ENCODE measurements at places on chromosomes 4 and X.
A peak's percentile ranks its signal among the peaks of the same experiment; 100 is the strongest.

GRCh38 chr4:113534711-113535110 is 226.8 kb downstream of the CAMK2D start:
- DNase-seq = peak; percentile 54

DNA sequence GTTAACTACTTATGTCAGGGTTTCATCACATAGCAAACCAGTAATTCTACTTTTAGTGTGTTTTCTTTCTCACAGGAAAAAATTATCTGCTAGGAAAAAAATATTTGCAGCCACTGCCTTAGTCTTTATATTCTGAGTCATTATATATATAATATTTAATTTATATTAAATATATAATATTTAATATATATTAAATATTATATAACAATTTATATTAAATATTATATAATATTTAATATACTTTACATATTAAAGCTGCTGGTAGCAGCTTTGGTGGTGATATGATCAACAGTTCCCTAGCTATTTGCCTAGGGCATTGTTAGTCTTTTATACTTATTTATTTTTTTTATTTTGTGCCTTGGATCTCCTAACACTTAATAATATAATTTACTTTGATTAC is 381.6 kb downstream of the STIM2 start:
- DNase-seq = no peak

- DNase-seq = no peak
These were observed 7.1 kb downstream of the FAM13A start for GRCh38 chr4:89049853-89050252.

DNA sequence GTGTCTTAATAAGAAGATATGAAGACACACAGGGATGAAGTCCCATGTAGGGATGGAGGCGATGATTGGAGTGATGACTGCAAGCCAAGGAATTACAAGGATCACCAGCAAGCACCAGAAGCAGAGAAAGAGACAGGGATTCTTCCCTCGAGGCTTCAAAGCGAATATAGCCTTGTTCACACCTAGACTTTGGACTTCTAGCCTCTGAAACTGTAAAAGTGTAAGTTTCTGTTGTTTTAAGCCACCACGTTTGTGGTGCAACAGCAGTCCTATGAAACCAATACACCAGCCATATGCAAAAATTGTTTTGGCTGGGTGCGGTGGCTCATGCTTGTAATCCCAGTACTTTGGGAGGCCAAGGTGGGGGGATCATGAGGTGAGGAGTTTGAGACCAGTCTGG is 9.8 kb upstream of the PDS5A start:
- DNase-seq = no peak

- peak; percentile 42 for DNase-seq
These were observed 72.6 kb downstream of the TMEM131L start for GRCh38 chr4:153538487-153539357.

DNA sequence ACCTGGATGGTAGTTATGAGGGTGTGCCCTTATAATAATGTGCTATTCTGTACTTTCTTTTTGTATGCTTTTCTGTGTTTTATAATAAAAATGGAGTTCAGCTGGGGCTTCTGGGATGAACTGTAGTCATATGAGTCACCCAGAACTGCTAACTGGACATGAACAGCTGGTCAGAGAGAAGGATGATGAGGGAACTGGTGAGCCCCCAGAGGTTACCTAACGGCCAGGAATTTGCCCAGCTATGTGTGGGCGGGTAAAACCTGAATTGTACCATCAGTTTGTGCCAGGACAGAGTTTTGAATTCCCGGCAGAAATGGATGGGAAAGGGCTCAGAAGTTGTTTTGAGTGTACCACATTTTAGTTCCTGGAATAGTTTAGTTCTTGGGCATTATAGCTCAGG is 138.0 kb upstream of the USP9X start:
- peak; percentile 14 for DNase-seq

DNA sequence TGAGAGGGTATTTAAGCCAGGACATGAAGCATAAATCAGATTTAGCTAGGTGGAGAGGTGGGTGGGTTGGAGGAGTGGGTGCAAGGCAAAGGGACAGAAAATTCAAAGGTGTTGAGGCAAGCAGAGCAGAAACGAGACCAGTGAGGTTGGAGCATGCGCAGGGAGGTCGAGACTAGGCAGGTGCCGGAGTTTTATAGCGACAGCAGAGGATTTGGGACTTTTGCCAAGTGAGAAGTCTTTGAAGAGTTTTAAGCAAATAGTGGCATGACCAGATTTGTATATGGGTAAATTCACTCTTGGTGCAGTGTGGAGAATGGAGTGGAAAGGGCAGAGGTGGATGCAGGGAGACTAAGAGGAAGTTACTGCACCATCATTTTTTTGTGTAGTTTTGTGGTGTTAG is 107.0 kb upstream of the TLR2 start:
- DNase-seq = no peak

DNA sequence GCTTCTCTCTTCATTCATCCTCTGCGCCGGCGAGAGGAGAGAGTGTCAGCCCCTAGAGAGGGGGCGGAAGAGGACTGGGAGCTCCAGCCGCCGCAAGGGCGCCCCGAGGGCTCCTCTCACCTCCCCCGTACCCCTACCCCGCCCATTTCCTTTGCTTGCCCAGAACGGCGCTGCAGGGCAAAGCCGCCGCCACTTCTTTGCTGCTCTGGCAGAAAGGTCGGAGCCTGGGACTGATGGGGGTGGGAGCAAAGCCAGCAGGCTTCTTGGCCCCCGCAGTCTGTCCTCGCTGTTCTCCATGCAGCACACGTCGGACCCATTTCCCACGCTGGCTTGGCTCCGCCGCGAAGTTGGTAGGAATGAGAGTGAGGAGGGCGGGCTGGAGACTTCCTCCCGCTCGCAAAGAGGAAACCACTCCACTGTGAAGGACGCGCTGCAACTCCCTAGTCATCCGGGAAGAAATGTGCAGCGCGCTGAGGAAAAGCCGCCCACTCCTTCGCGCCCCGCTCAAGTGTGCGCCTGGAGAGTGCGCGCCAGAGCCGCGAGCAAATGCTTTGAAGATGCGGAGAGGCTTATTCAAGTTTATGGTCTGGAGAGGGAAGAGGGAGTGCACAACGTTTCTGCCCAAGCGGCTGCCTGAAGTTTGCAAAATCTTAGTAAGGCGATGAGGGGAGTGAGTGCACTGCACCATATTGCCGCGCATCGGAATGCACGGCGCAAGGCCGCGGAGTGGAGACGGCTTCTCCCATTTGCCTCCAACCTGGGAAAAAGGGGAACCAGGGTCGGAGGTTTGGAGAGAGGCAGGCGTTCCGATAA is 2.8 kb upstream of the PCDH7 start:
- peak; percentile 64 for DNase-seq

GRCh38 chrX:26254436-26254835 is 38.5 kb downstream of the MAGEB5 start:
- DNase-seq = no peak

- no peak for DNase-seq
These were observed 737.2 kb upstream of the SLIT2 start for GRCh38 chr4:19514276-19515070.

GRCh38 chr4:142284402-142285221 is 561.5 kb downstream of the INPP4B start:
- no peak for DNase-seq

DNA sequence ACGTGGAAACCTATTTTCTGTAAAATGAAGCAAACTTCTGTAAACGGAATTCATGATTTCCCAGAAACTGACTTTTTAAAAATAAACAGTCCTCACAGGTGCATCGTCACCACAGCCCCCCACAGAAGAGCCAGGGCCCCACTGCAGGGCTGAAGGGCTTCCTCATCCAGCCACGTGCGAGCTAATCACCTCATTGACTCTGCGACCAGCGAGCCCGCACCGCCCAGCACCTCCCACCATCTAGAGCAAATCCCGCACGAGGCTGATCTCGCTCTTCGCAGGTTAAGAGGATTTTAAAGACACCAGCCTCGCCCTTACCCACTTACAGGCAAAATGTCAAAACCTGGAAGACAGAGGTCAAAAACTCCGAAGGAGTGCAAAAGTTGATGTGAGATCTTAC is 14.8 kb downstream of the PPP2R3B start:
- DNase-seq = no peak

DNA sequence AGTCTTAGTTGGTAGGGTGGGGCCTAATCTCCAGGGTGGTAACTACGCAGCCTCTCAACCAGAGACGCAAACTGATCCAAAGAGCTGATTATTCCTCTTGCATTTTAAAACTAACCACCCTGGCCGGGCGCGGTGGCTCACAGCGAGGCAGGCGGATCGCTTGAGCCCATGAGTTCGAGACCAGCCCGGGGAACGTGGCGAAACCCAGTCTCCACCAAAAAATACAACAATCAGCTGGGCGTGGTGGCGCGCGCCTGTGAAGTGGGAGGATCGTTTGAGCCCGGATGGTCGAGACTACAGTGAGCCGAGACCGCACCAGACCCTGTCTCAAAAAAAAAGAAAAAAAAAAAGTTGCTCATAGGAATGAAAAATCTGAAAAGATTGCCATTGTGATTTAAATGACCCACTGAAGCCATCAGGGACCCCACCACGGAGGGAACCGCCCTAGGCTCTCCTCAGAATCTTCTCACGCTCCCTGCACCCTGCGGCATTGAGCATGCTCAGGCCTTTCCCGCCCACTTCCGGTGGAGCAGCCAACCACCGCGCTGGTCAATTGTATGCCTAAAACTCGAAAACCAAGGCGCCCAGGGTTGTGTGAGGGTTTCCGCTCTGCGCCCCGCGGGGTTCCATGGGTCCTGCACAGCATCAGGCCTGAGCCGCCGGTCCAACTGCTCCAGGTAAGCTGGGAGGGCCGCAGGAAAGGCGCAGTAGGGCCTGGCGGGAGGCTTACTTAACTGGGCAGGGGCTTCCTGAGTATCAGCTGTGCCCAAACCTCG is at the start of gene TRIM60:
Gene TRIM60, plus strand, starts transcription at position 564 of the 776 bp plus-strand sequence. CDS start 8,074 bp downstream, outside the sequence.
- no peak for DNase-seq

DNA sequence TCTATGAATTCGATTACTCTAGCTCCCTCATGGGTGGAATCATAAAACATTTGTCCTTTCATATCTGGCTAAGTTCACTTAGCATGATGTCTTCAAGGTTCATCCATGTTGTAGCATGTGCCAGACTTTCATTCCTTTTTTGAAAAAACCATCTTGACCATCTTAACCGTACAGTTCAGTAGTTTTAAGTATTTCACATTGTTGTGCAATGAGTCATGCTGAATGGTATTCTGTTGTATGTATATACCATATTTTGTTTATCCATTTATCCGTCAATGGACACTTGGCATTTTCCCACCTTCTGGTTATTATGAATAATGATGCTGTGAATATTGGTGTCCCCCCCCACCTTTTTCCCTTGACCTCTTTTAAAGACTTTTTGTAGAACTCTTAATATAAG is 72.4 kb upstream of the TLR2 start:
- DNase-seq = peak; percentile 59

DNA sequence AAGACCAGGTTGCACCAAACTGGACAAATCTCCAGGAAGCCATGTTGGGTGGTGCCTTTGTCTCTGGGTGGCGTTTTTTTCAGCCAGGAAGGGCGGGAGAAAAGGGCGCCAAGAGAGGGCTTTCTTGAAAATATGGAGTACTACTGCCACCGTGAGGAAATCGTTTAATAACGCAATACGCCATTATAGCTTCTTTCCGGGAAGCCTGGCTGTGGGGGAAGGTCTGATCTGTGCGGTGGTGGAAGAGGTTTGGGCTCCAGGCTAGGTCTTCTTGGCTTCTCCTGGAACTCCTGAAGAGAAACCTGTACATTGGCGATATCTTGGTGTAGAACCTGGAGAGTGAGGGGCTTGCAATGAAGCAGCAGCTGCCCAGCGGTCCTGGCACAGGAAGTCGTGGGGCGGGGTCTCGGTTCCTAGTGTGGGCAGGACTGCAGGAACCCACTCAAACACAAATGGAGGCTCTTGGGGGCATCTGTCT is 202.7 kb downstream of the OR13H1 start:
- no peak for DNase-seq

- peak; percentile 71 for DNase-seq
These were observed 14.3 kb upstream of the CORIN start for GRCh38 chr4:47852136-47852535.

GRCh38 chrX:15804563-15804962 is 14.3 kb downstream of the ZRSR2 start:
- no peak for DNase-seq

DNA sequence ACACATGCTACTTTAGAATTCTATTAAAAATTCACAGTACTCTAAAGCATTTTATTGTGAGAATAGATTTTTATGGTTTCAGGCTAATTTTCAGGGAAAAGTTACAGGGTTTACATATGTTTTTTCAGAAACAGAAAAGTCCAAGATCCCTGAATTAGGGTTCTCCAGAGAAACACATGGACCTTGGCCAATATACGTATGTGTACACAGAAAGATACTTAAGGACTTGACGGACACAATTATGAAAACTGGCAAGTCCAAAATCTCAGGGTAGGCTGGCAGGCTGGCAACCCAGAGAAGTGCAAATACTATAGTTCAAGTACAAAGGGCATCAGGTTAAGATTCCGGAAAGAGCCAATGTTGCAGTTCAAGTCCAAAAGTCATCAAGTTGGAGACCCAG is 1897.8 kb upstream of the PCDH10 start:
- no peak for DNase-seq

- DNase-seq = peak; percentile 55
These were observed 55.7 kb upstream of the PPARGC1A start for GRCh38 chr4:23945451-23946017.

DNA sequence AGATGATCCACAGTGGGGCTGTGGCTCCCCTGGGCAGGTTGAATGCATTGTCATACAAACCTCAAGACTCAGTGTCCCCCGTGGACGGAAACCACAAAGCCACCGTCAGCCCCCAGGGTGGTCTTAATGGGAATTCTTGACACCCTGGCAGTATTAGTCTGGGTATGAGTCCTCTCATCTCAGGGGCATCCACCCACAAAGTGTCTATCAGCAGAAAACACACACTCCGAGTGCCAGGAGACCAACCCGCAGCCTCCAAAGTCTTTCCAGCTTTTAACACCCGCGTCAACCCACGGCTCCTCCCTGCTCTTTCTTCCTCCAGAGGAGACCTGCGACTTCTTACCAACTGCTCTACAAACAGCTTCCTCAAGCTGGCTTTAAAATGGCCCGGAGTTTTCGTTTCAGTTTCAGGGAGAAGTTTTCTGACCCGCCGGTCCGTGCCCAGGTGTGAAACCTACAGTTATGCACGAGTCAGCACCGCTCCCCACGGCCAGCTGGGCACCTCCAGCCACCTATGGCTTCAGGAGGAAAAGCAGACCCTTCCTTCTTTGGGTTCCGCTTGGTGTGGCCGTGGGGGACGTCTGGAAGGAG is 14.4 kb upstream of the ASMTL start:
- no peak for DNase-seq

- peak; percentile 15 for DNase-seq
These were observed 136.6 kb downstream of the STAG2 start for GRCh38 chrX:124098089-124098488.

GRCh38 chr4:140448830-140449229 is 21.4 kb upstream of the CLGN start:
- DNase-seq = no peak

GRCh38 chrX:108735679-108736508 is 469 bp downstream of the IRS4 start:
- peak; percentile 0 for DNase-seq

DNA sequence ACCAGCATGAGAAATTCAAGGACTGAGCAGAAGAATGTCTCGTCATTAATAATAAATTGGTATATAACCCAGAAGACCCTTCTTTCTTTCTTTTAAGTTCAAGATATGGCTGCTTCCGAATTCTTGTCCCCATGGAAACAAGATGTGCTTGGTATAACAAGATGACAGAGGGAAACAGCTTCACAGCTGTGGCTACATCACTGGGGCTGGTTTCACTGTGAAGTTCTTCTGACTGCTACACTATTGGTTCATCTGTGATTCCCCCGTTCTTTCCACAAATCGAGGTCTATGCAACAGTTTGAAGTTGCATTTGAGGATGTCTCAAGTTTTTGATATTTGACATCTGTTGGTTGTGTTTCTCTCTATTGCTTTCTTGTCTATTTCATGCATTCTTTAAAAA is 12.3 kb upstream of the DTHD1 start:
- no peak for DNase-seq

Measured in fibroblast of skin of right quadriceps (primary cell).